NCI-H345 (cell line): ENCODE measurements at places on chromosomes 6 and 20.

DNA sequence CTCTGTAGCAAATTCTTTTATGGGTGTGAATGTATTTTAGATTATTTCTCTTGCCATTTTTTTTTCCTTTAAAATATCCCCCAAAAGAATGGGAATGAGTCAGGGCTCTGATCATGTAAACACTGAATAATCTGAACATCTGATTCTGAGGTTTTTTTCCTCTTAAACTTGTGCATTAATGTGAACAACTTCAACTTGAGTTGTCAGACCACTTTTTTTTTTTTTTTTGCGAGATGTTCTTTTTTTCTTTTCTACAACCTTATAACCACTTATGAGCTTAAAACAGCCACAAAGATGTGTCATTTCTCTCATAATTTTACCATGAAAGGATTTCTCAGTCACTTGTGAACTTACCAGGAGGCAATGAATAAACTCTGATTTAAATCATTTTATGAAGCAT lies 85.3 kb downstream of the TBC1D7 start:
- no peak for DNase-seq

DNA sequence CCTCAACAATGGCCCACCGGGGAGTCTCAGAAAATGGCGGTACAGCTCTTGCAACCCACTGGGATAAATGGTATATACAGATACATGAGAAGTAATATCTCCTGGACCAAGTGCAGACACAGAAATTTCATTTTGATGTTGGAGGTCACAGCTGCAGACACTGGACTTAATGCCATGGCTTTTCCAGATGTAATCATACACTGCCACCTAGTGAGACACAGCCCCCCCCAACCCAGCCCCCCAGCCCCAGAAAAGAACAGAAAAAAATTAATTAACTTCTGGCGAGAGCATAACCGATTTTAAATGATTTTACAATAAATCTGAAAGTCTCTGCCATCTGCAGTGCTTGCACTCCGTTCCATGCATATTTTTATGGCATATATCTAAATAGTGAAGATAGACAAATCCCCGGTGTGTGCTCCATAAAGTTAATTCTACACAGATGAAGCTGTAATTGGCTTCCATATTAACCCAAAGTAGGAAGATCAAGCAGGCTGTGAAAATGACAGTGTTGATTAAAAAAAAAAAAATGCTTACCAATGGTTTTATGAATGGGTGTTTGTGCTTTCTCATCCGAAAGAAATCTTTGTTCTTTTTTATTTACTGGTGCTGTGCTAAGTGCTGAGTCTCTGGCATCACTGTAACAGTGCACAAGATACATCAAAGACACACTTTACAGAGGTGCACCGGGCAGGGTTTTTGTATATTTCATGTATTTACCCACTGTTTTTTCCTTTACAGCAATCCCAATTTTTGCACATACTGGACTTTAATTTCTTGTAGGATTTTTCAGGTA lies 804.1 kb downstream of the TFAP2A start:
- no peak for DNase-seq

- DNase-seq: no peak
Measured at GRCh38 chr6:4349323-4349722, 213.9 kb upstream of the ECI2 start.

DNA sequence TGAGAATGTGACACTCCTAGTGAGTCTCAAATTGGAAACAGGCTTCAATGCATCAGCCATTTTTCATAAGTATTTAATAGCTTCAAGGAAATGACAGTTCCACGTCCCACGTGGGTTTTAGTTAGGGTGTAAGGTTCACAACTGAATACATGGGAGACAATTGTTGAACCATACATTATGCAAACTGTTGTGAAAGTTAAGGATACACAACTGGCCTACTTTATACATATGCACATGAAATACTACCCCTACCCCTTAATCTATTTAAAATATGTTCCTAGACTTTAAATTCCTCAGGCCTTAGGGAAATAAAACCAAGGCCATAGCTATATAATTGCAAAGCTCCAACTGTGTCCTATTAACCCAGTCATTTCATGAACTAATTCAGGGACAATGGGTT lies 436.1 kb downstream of the BTBD3 start:
- DNase-seq: no peak

- DNase-seq: no peak
Measured at GRCh38 chr6:67736816-67737215, 898.3 kb upstream of the ADGRB3 start.

DNA sequence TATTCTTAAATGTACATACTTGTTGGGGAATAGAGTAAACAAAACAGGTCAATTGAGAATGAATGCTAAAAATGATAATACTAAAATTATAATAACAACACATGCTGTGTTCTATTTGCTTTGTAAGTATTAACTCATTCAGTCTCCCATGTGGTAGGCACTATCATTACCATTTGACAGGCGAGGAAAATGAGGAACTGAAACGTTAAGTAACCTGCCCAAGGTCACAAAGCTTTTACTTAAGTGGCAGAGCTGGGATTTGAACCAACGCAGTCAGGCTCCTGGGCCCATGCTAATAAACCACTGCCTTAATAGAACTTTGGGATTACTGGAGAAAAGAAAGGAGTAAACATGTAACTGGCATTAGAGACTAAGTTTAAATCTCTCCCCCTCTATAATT lies 3.8 kb downstream of the NSFL1C start:
- no peak for DNase-seq

DNA sequence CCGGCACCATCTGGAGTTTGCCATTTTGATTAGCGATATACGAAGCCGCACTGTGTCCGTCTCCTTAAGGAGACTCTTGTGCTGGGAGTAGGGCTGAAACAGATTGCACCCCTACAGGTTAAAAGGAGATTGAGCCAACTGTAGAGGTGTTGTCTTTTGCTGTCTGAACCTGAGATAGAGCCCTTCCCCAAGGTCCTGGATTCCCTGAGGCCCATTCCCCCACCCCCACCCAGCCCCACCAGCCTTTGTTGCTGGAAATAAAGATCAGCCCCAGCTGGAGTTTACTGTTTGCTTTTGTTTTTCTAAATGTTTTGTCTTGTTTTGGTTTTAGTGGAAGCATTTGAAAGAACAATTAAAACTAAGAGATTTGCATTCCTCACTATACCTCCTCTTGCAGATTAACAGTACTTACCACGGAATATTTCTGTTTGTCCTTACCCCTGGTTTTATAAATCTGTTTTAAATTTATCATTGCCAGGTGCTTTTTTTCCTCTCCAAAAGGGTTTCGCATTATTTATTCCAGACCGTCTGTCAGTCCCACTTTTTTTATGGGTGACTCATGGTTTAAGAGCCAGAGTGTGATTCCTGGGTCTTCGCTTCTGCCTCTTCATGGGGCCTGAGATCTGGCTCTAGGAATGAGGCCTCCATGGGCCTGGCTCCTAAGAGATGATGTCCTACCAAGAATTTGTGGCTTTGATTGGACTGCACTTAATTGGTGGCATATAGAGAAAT lies 169.2 kb downstream of the DTNBP1 start:
- DNase-seq: no peak

DNA sequence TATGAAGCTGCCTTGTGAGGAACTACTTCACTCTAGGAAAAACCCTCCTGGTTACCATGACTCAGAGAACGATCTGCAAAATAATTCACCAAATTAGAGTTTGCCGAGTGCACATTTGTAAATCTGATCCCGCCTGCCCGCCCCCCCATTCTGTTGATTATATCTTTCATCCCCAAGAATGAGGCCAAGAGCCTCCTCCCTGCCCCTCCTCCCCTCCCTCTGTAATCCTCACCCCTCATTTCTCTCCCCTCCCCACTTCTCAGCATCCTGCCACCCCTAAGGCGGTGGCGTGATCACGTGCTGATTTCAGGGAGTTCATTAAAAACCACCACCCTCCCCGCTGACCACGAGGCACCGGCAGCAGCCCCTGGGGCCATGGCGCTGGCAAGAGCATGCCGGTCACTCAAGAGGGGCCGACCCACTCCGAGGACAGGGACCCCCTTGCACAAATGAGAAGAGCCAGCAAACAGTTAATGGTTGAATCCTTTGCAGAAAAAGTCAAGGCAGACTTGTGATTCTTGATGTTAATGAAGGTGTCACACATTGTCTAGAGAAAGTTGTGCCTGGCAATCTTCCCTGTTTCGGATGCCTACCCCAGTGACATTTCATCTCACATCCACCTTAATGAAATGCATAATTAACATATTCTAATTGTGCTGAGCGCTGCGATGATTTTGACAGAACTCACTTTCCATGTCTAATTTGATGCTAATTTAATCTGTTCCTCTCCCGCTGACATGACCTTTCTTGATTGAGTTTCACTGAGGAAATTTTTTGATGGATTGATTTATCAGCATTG lies 247.9 kb downstream of the ZNF217 start:
- no peak for DNase-seq

- no peak for DNase-seq
Measured at GRCh38 chr6:40799296-40800140, 212.4 kb upstream of the LRFN2 start.

- no peak for DNase-seq
Measured at GRCh38 chr6:41371461-41371991, 36.1 kb downstream of the NCR2 start.

DNA sequence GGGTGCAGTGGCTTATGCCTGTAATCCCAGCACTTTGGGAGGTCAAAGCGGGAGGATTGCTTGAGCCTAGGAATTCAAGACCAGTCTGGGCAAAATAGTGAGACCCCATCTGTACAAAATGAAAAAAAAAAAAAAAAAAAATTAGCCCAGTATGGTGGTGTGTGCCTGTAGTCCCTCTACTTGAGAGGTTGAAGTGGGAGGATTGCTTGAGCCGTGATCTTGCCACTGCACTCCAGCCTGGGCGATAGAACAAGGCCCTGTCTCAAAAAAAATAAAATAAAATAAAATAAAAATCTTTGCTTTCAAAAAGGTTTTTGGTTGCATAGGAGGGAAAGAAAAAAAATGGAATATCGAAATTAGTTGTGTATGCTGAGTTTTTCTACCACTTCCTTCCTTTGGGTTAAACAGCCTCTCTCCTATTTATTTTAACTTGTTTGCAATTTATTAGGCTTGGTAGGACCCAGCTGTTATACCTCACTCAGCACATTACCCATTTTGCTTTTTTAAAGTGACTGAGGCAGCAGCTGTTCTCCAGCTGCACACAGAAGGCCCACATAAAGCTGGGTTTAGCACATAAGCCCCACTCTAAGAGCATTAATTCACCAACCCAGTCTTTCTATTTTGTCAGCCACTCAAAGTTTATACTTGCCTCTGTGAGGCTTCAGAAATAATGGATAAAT lies 152.3 kb downstream of the ZFAND3 start:
- DNase-seq: no peak

GRCh38 chr6:167839343-167839742 lies 12.6 kb downstream of the AFDN start:
- no peak for DNase-seq
